Lower leg skin (tissue), 4 donors: ENCODE measurements at places on chromosomes 1 and 21.

DNA sequence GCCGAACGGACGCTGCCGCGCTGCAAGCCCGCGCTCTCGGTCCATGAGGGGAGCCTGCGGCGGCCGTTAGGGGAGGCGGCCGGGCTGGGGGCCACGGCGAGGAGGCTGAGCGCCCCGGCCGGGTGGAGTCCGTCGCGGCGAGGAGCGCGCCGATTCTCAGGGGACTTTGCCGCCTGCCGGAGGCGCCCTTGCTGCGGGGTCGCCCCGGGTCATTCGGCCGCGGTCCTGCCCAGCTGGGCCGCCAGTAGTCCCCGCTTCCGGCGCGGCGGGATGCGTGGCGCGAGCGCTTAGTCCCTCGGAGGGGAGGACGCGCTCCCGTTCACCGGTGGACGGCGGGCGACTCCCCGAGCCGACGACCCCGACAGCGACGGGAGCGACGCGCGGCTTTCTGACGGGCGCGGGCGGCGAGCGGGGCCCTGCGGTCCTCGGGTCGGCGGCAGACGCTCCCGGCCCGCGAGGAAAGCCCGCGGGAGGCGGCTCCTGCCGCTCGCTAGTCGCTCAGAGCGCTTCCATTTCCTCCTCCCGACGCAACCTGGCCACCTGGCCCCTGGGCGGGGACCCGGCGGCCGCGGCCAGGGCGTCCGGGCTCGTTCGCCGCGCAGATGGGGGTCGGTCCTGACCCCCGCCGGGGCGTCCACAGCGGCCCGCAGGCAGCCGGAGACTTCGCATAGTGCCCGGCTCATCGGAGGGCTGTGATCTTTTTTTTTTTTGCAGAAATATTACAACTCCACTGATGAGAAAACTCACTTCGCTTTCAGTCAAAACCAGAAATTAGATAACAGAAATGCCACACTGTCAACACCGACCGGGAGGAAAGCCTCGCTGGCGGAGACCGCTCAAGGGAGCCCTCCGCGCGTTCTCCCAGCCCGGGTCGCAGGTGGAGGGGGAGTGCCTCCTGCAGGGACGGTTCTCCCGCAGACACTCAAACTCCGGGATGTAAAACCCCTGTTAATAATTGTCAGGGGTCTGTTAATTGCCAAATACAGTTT, 641 bp upstream of the ZBTB21 start:
- no peak for DNase-seq

GRCh38 chr1:11761988-11762406, at the start of gene C1orf167:
Gene C1orf167 (plus strand): TSS chr1:11762193. CDS start chr1:11764401, 2,208 bp downstream.
- DNase-seq: no peak

DNA sequence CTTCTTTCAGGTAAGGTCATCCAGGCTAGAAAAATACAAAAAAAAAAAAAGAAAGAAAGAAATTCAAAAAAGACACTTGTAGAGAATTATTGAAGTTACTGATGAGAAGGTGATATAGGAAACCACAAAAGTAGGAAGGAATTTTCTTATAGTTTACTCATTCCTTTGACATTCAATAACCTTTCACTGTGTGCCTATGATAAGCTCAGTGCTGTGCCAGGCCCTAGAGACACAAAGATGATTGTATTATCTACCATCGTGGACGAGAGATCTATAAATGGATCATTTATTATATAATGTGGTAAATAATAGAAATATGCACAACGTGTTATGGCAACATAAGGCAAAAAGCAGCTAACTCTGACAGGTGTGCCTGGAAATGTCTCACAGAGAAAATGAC, 109.6 kb upstream of the NGF start:
- no peak for DNase-seq

DNA sequence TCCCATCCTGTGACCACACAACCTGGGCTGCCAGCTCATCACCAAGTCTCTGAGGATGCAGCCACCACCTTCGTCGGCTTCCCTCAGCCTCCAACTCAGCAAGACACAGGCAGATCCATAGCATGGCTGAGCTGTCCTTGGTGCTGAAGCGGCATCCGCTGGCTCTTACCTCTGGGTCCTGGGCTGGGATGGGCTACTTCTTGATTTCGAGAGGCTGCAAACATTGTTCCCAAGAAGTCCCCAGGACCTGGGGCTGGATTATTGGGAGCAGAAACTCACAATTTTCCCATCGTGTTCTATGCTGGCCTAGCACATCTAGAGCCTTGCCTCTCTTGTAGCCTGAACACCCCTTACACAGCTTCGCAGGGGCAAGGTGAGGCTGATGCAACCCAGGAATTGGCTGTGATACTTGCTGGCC, 24.9 kb upstream of the C1QA start:
- DNase-seq: no peak

GRCh38 chr1:205225901-205226765, 1.6 kb upstream of the TMCC2 start:
- DNase-seq: no peak
